Fibroblast of skin of right biceps (primary cell): ENCODE measurements at places on chromosomes 4 and X.

- DNase-seq = no peak
Measured at GRCh38 chr4:145565328-145565727, 53.9 kb upstream of the MMAA start.

DNA sequence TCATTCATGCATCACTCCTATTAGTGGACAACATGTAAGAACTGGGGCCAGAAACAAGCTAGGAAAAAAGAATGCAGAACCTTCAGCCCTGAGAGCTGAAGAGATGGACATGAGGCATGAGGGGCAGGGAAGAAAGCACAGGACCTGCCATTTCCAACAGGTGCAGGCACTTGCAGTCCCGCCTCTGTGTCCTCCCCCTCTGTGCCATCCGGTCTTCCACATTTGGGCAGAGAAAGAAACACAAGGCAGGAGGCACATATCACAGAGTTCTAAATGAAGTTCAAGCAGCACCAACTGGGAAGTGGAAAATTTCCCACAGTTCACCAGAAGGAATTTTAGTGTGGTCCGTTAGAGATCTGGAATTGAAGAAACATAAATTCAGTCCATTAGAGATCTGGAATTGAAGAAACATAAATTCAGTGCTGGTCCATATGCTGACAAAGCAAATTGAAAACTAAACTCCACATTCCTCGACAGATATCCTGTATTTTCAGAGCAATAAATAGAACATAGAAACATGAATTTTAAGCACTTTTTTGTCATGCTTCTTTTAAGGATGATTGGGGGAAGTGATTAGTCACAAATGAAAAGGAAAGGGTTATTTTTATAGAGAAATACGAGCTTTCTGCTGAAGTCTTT, 57.2 kb upstream of the DAPP1 start:
- no peak for DNase-seq

DNA sequence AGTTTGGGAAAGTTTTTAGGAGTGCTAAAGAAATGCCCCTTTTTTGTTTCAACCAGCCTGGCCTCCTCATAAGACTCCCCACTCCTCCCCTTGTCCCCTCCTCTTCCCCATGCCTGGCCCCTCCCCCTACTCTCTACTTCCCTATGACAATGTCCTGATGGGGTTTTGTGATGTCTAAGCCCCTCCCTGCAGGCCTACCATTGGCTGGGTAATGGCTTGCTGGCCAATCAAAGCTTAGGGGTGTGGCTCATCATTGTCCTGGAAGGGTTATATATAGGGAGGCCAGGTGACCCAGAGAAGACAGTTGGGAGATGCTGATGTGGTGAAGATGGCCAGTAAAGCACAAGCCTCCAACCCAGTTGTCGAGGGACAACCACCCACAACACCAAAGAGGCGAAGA, 48.2 kb upstream of the PASD1 start:
- no peak for DNase-seq

DNA sequence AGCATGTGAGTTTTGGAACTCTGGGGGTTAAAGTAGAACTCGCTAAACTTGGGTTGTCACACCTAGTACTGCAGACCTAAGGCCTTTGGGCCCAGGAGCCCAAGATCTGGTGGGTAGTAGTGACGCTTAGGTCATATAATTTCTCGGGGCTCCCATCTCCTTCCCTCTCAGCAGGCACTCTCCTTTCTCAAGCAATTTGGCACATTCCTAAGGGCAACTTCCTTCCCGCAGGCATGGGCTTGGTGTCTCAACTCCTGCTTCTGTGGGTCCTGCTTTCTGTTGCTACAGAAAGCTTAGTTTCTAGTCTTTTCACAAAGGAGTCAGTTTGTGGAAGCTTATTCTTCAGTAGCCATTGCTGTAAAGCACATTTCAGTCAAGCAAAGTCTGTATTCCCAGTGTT, 10.4 kb upstream of the EDA start:
- DNase-seq = no peak

DNA sequence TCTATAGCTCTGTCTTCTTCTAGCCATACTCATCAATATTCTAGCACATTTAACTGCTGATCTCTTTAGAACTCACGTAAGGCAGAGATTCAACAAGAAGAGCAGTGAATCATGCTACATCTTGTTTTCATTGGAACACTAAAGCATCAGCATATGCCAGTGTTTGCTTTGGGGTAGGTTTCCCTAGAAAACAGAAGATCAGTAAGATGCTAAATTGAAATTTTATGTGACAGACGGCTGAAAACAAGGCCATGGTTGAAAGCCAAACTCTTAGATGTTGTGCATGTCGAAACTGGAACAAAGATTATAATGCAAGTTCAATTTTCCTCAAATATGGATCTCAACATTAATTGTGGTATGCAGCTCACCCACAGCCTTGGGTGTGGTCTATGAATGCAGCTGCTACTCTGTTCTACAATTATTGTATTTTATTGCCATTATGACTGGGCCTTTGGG, 107.6 kb downstream of the PDLIM5 start:
- DNase-seq = peak; percentile 54

DNA sequence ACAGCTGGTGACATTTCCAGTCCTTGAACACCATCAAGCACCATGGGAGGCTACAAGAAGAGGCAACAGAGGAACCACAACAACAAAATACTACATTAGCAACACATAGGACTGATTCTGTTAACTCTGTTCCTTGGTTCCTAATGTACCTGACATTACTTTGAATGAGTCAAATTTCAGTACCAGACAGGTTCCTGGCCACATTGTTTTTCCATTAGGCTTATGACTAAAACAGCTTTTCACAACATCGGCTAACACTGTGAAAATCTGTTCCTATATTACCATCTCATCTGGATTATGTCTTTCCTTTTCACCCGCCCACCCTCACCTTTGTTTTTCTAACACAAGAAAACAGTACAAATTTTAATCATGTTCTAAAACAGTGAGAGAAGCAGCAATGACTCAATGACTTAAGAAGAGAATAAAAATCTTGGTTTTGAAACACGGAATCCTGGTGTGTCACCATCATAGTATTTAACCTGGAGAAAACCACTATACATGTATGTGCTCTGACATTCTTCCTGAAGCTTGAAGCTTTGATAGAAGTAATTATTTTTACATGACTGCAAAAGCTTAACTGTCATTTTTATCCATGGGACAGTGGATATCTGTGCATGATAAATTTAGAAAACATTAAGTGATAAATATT, 143.9 kb downstream of the SCFD2 start:
- peak; percentile 31 for DNase-seq

GRCh38 chr4:159337041-159337440, 234.2 kb downstream of the RAPGEF2 start:
- DNase-seq = no peak

- DNase-seq = peak; percentile 12
Measured at GRCh38 chrX:20019672-20020365, 29.0 kb upstream of the BCLAF3 start.

DNA sequence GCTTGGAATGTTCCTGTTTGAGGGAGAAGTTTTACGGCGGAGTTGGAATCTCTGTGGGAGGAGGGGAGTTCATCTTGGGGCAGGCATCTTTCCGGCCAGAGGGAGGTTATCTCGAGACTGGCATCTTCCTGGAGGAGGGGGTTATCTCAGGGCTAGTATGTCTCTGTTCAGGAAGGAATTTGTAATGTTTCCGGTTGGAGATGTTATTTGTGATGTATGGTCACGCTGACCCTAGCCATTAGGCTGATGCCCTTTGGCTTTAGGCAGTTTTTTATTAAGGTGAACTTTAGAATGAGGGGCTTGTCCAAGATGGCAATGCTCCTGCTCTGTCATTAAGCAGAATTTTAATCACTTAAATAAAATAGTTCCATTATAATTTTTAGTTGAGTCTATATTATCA, 449.7 kb downstream of the PCDH10 start:
- no peak for DNase-seq

DNA sequence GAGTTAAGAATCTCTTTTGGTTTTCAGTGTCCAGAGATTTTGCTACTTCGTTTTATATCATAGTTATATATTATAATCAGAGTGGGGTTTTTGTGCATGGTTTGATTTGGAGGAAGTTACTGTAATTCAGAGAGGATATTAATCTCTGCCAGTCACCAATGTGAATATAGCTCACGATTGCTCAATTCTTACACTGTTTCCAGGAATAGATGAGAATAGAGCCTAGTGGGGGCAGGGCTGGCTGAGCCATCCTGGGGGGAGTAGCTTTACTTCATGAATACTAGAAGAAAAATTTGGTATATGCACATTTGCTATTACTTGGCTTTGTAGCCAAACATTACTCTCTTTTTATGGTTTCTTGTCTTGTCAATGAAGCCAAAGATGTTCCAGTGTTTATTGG, 60.9 kb upstream of the TRPC3 start:
- peak; percentile 93 for DNase-seq

DNA sequence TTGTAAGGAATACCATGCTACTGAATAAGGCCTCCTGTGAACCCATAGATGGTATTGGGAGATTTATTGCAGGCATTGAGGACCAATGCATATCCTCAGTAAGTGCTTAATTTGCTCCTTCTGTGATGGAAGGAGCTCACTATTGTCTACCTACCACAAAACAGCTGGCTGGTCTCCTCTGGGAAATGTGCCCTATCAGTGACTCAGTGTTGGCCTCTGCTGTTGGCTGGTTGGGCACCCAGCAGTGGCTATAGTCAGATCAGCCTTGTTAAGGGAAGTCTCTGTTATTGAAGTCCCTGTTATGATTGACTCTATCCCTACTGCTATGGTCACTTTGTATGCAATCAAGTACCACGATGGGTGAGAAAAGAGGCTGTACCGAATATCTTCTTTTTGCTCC, 27.5 kb upstream of the OTUD4 start:
- DNase-seq = no peak

- DNase-seq = no peak
Measured at GRCh38 chrX:143648705-143649104, 12.8 kb upstream of the SLITRK4 start.

GRCh38 chr4:88573995-88574394, 18.3 kb upstream of the HERC3 start:
- peak; percentile 57 for DNase-seq

DNA sequence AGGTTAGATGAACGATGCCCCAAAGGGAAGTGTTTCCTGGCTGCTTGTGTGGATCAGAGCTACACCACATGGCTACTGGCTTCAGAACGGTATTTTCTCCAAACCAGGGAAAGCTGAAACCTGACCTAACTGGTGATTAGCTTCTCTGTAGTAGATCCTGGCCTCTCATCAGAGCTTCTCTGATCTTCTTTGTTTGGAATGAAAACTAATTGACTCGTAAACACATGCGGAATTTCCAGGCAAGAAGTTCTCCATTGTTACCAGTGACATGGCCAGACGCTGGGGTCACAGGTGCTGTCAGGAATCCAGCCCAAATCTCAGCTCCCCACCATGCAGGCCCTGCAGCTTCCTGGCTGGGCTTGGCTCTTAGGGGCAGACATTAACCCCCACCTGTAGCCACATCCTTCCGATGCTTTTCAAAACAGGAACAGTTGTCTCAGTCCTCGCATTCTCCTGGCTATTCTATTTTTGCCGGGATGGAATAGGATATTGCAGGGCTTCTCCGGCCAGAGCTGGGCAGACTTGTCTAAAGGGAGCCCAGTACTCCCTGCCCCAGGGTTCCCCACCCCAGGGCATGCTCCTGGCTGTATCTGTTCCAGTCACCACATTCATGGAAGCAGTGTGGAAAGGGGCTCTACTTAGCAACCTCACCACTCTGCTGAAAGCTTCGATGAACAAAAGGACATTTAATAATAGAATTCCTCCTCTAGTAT, 305.4 kb upstream of the F9 start:
- DNase-seq = no peak

DNA sequence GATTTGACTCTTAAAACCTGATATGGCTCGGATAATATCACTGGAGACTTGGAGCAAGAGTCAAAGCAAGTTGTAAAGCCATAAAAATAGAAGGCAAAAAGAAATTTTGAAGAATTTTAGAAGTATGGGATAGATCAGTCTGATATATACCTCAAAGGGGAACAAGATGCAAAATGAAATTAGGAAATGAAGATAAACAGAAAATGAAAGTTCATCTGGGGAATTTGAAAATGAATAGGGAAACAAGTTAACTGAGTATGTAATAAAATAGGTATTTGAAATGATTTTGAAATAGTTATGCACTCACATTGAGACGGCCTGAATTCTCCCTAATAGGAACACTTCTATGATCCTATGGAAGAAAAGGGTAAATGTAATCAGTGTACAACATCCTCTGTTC, 5.7 kb downstream of the CYP2U1 start:
- no peak for DNase-seq

DNA sequence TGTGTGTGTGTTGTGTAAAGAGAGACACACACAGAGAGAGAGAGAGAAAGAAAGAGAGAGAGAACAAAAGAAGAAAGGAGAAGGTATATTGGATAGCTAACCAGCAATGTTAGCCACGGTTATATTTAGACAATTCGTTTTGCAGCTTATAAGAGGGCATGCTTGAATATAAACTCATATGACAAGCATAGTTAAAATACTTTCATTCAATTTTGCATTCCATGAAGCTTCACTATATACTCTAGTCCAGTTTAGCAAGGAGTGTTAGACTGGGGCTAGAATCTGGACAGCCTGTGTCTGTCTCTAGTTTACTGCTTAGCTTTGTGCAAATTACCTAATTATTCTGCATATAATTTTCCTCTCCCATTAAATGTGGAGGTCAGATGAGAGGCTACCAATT, 525.9 kb upstream of the ZFP42 start:
- DNase-seq = peak; percentile 8

- peak; percentile 36 for DNase-seq
Measured at GRCh38 chr4:19831644-19832285, 419.9 kb upstream of the SLIT2 start.

DNA sequence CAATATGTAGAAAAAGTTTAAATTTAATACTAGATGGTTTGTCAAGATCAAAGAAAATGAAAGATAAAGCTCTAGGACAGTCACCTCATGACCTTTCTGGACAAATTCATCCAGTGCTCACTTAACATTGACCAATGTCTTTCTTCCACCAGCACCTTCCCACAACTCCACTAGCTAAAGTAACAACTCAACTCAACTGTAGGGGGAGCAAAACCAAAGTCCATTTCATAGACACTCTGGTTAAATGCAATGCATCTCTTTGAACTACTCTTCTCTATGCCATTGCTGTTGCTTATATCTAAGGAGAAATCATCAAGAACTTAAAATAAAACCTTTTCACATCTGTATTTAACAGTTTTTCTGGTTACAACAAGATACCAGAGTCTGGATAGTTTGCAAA, 25.1 kb downstream of the UGT2B4 start:
- DNase-seq = no peak

DNA sequence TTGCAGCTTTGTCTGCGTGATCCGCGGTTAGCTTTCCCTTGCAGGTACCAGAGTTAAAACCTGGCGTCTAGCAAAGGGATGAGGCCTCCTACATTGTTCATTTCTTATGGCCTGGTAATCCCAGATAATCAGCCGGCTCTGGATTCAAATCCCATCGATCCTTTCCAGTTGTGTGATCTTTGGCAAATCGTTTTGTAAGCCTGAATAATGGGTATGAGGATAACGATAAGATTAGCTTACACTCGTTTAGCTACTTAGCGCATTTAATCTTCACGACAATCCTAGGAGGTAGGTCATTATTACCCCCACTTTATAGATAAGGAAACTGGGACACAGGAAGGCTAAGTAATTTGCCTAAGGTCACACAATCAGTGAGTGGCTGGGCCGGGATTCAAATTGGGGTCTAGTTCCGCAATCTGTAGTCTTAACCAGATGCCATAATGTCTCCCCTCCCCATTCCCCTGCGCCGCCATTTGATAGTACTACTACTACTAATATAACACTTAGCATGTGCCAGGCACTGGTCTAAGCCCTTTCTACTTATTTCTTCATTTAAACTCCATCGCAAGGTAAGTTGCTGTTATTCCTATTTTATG, 1.7 kb upstream of the UBA1 start:
- DNase-seq = no peak

GRCh38 chrX:30795981-30796958, 92.8 kb downstream of the TAB3 start:
- no peak for DNase-seq

- DNase-seq = no peak
Measured at GRCh38 chr4:76279462-76279861, 27.1 kb upstream of the STBD1 start.
